ENCODE measurements at places on chromosomes 4 and X.

DNA sequence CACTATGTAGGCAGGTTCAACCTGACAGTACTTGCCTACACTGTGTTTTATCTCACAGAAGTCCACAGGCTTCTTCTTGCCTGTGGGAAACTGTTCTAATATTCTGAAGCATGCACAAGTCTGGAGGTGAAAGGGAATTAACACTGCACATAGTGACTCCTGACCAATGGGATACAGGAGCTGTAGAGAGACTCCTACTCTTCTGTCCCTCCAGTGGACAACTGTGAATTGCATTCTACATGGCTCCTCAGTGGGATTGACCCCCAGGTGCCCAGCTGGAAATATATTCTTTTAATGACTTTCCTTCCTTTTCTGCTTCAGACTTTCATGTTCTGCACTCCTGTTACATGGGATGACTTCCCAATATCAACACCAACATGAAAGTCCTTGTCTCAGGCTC is 8.2 kb upstream of the YIPF6 start:
- no peaks in the 10 kb centered on the region for H3K27me3 ChIP-seq
- H3K4me3 ChIP-seq, result no peak overlapping the region
- no peak for DNase-seq
- H3K27ac ChIP-seq, result no peak overlapping the region

- H3K27me3 ChIP-seq, result peaks cover 6% of the 10 kb centered on the region
- peaks cover 1% of the 10 kb centered on the region for H3K4me1 ChIP-seq
- DNase-seq, result no peak
- H3K36me3 ChIP-seq, result no peaks in the 10 kb centered on the region
- H3K27ac ChIP-seq, result no peak overlapping the region
- no peak overlapping the region for H3K4me3 ChIP-seq
These were observed 10.1 kb downstream of the SORCS2 start for GRCh38 chr4:7202411-7202810.

DNA sequence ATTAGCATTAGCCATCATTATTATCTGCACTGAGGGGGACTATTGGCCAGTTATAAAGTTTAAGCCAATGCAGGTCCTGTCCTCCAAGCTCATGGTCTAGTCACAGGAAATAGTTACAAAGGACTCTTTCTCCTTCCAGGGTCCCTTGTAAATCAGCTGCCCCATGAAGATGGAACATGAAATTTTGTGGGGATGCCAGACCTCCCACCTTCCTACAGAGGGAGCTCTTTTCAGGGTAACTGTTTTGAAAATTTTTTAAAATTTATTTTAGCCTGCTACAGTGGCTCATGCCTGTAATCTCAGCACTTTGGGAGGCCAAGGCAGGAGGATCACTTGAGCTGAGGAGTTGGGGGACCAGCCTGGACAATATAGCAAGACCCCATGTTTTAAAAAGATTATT is 124.4 kb upstream of the SLC34A2 start:
- H3K4me1 ChIP-seq, result no peaks in the 10 kb centered on the region
- no peak overlapping the region for H3K4me3 ChIP-seq
- no peak for DNase-seq
- no peaks in the 10 kb centered on the region for H3K27me3 ChIP-seq
- no peaks in the 10 kb centered on the region for H3K36me3 ChIP-seq
- H3K27ac ChIP-seq, result no peak overlapping the region

- H3K36me3 ChIP-seq, result no peaks in the 10 kb centered on the region
- no peak overlapping the region for H3K27ac ChIP-seq
- DNase-seq, result no peak
- peaks cover 31% of the 10 kb centered on the region for H3K27me3 ChIP-seq
- no peak overlapping the region for H3K4me3 ChIP-seq
These were observed 3.3 kb downstream of the SETD7 start for GRCh38 chr4:139552517-139553307.

GRCh38 chr4:118683513-118683912 is 1.7 kb upstream of the METTL14 start:
- peaks cover 6% of the 10 kb centered on the region for H3K36me3 ChIP-seq
- H3K4me3 ChIP-seq, result no peak overlapping the region
- DNase-seq, result peak; percentile 68
- H3K4me1 ChIP-seq, result peaks cover 12% of the 10 kb centered on the region
- no peaks in the 10 kb centered on the region for H3K27me3 ChIP-seq

- H3K27ac ChIP-seq, result no peak overlapping the region
- no peak for DNase-seq
- no peaks in the 10 kb centered on the region for H3K36me3 ChIP-seq
- H3K4me1 ChIP-seq, result no peaks in the 10 kb centered on the region
These were observed 94.1 kb upstream of the MID1 start for GRCh38 chrX:10714531-10714930.

DNA sequence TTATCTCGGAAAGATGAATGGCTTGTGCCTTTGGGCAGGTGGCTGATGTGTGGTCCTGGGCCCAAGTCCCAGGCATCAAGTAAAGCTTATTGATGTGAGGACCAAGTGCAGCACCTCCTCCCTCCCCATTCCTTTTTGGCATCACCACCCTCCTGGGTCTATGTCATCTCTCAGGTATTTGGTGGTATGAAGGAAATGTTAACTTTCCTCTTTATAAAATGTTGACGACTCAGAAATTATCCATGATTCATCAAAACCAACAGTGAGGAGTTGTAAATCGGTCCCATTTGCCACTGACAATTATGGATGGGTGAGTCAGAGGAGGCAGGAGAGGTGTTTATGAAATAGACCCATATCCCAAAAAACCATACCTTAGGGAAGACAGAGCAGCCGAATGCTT is 229.4 kb upstream of the GATB start:
- no peak overlapping the region for H3K27ac ChIP-seq
- H3K36me3 ChIP-seq, result no peaks in the 10 kb centered on the region
- DNase-seq, result no peak
- H3K27me3 ChIP-seq, result no peaks in the 10 kb centered on the region
- no peaks in the 10 kb centered on the region for H3K4me1 ChIP-seq

- H3K4me1 ChIP-seq, result no peaks in the 10 kb centered on the region
- H3K27me3 ChIP-seq, result no peaks in the 10 kb centered on the region
- no peak overlapping the region for H3K27ac ChIP-seq
- H3K36me3 ChIP-seq, result no peaks in the 10 kb centered on the region
- no peak overlapping the region for H3K4me3 ChIP-seq
These were observed 147.4 kb downstream of the LDB2 start for GRCh38 chr4:16750882-16751642.

All from large intestine (tissue), 12 donors.